ENCODE measurements at places on chromosomes 1 and 21.
A peak's percentile ranks its signal among the peaks of the same experiment; 100 is the strongest.

- peak; percentile 64 for DNase-seq
Observed at GRCh38 chr1:200302192-200302920, 107.5 kb downstream of the ZNF281 start.

GRCh38 chr21:44397431-44398031 lies 44.1 kb downstream of the TRPM2 start:
- no peak for DNase-seq

- DNase-seq: no peak
Observed at GRCh38 chr1:201072922-201073321, 39.3 kb downstream of the CACNA1S start.

- DNase-seq: no peak
Observed at GRCh38 chr21:28910280-28910887, 82.3 kb downstream of the LTN1 start.

DNA sequence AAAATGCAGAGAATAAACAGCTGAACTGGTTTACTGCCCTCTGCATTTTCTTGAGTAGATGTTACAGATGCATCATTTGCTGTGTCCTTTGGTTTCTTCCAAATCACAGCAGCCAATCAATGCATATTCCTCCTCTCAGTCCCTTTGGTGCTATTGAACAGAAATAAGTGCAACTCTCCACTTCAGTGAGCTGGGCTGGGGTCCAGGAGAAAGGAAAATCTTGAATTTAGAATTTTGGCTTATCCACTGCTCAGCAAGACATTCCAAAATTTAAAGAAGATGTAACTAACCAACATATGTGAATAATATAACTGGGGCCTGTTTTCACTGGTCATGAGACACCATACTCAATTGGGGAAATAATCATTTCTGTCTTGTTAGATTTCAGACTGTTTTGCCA lies 39.2 kb downstream of the PRMT6 start:
- no peak for DNase-seq

Measured in right forelimb (tissue), 1 donor.